Activated T-cell treated with anti-CD3 and anti-CD28 coated beads, Interleukin-2, amount 50 U/mL, for 24 hours (primary cell): ENCODE measurements at places on chromosomes 7 and 10.

- no peak for DNase-seq
Measured at GRCh38 chr7:48390388-48391327, 219.4 kb downstream of the ABCA13 start.

- DNase-seq: no peak
Measured at GRCh38 chr7:66423729-66424128, 205.0 kb upstream of the KCTD7 start.

GRCh38 chr7:35257251-35258124, 3.6 kb upstream of the TBX20 start:
- DNase-seq: no peak

GRCh38 chr7:135913404-135913803, 63.8 kb downstream of the MTPN start:
- DNase-seq: no peak

DNA sequence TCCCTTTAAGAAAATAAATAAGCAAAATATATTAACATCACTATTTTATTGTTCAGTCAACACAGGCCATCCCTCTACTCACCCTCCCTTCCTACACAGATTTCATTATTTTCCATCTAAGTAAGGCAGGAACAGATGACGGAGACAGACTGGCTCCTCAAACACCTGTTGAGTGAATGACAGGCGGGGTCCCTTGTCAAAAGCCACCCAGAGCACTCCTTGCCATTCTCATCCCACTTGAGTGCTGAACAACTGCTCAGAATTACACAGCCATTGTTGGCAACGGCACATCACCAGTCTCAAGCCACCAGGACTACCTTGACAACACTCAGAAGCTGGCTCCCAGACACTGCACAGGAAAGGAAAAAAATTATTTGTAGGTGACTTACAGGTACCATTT, 3.3 kb downstream of the GRB10 start:
- no peak for DNase-seq

DNA sequence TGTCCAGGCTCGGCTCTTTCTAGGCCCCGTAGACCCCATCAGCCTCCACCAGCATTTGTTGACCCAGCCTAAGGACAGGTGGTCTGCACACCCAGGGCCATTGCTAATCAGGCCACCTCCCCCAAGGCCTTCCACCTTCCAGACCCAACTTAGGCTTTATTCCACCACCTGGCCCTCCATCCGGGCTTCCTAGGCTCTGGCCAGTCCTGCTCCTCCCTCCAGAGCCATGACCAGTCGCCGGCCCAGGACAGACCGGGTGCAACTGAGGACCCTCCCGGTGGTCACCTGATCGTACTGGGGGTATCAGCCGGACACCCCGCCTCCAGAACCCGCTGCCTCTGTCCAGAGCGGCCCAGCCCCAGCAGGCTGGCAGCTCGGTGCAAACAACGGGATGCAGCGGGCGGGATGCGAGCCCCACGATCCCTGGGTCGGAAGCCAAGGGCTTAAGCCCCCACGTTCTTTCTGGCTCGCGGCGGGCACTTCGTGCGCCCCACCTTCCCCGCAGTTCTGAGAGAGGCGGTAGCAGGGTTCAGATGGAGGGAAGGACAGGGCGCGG, 545 bp downstream of the NACAD start:
- no peak for DNase-seq

DNA sequence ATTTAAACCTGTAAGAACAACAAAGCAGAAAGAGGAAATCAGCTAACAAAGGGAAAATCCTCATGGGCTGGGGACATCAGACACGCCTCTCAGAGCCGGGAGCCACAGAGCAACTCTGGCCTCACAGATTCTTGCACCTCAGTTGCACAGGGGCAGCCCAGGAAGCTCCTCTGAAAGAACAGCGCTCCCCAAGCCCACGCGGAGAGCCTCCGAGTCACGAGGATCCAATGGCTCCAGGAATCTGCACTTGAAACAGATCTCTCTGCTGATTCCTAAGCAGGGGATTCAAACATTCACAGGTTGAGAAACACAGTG, 213.2 kb upstream of the MGMT start:
- DNase-seq: no peak

- DNase-seq: peak; percentile 72
Measured at GRCh38 chr7:74606101-74606908, 51.2 kb upstream of the GTF2I start.

DNA sequence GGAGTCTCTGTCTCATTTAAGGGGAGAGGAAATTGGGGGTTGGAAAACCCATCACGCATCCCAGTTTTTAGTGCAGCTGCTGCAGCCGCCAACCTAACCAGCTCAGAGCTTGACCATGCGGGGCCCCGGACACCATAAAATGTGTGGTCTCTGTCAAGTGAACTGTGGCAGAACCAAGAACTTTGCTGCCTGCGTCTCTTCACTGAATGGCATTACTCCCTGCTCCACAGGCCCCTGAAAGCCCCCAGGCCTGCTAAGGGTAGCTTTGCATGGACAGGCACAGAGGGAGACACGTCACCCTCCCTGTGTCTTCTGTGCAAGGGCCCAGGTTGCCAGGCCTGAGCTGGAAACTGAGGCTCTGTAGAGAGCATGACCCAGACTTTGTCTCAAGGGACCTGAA, 144.6 kb upstream of the GPR26 start:
- no peak for DNase-seq

DNA sequence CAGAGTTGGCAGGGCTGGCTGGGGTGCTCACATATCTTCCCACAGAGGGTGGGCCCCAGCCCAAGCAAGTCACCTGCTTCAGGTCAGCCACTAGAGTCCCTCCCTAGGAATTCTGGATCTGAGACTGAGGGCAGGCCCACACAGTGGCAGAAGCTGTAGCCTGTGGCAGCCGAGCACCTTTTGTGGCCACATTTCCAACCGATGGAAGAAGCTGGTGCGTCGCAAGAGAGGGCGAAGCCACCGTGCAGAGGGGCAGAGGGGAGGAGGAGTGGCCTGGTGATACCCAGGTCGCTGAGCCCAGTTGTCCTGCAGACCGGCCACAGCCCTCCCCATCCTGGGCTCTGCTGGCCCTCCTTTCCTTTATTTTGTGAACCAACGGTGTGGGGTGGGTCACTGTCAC, 5.3 kb downstream of the POLM start:
- DNase-seq: no peak
